ENCODE measurements at places on chromosomes 6 and 20. TPM values are rescaled to one million over a fixed set of nuclear protein-coding genes. Genes with fewer than 3 reads are reported as not detected.

- no peaks in the 10 kb centered on the region for H3K36me3 ChIP-seq
- no peak overlapping the region for H3K4me3 ChIP-seq
- no peak for DNase-seq
- no peaks in the 10 kb centered on the region for H3K27me3 ChIP-seq
- H3K27ac ChIP-seq = no peak overlapping the region
These were observed 4.6 kb upstream of the MYB start for GRCh38 chr6:135176464-135176863.

Gene EPB41L1
- polyA plus RNA-seq = 14.1 TPM

Gene NKX2-2
- polyA plus RNA-seq = 0.23 TPM

Gene VARS2
- 6.9 TPM for polyA plus RNA-seq

Gene SLC35B3
- 29.4 TPM for polyA plus RNA-seq

Gene PHACTR3
- polyA plus RNA-seq = 1.4 TPM

Gene SLC22A16
- polyA plus RNA-seq = not detected

GRCh38 chr20:1364106-1364505 is 28.7 kb downstream of the FKBP1A start:
- H3K27ac ChIP-seq = no peak overlapping the region
- peaks cover 6% of the 10 kb centered on the region for H3K4me1 ChIP-seq
- DNase-seq = no peak
- H3K4me3 ChIP-seq = no peak overlapping the region
- H3K27me3 ChIP-seq = no peaks in the 10 kb centered on the region
